Lower lobe of right lung (tissue), 2 donors: ENCODE measurements at places on chromosomes 12 and 14. TPM values are rescaled to one million over a fixed set of nuclear protein-coding genes. Genes with fewer than 3 reads are reported as not detected.

Gene GPRC5A
- total RNA-seq, result 482 TPM

GRCh38 chr12:27194644-27195043 lies 49.4 kb upstream of the STK38L start:
- H3K4me3 ChIP-seq, result no peak overlapping the region
- no peak for DNase-seq
- no peaks in the 10 kb centered on the region for H3K36me3 ChIP-seq
- H3K4me1 ChIP-seq, result peaks cover 10% of the 10 kb centered on the region

DNA sequence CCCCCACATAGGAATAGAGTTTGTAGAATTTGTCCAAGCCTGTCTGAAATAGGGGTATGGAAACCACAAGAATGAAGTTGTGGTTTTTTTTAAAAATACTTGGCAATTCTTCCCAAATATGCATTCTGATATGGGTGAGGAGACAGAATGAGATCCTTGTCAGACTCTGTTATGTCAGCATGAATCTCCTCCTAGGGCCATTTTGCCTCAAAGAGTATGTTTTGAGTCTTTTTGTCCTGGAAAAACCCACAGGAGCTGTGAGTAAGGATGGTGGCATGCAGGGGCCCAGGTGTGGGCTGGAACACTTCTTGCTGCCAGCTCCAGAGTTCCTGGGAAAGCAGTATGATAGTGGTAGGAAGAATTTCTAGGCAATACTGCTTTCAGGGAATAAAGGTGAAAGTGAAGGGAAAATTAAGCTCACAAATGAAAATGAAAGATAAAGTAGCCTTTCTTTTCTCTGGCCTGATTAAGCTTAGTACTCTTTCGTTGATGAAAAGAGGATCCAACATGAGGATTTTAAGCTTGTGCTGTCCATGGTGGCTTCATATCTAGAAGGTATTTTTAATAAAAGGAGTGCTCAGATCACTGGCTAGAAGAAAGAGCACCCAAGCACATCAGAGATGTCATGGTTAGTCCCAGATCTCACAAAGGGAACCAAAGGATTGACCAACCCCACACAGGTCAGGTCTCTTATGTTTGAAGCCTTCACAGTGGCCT lies 130.8 kb downstream of the LLPH start:
- H3K27me3 ChIP-seq, result peaks cover 4% of the 10 kb centered on the region
- no peak overlapping the region for H3K27ac ChIP-seq
- no peak for DNase-seq
- H3K4me3 ChIP-seq, result no peak overlapping the region
- H3K4me1 ChIP-seq, result no peaks in the 10 kb centered on the region

Gene GPR132
- total RNA-seq, result 7.2 TPM

Gene CD69
- total RNA-seq, result 11.4 TPM

Gene MYL6B
- total RNA-seq, result 21.4 TPM

DNA sequence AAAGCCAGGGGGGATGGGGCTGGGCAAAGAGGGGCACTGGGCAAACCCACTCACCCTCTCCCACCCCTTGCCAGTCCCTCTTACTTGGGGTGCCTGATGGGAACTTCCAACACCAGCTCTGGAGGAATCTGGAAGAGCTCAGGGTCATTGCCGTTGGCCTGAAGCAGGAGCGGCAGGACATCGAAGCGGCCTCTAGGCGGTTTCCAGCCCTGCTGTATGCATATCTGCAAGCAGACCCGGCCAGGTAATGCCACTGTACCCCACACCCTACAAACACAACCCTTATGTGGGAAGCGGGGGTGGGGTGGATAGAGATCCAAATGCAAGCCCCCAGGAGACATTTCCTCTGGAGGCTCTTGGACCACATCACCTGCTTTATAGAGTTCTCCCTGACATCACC lies 83.6 kb downstream of the NOS1 start:
- DNase-seq, result no peak
- H3K4me1 ChIP-seq, result no peaks in the 10 kb centered on the region
- H3K36me3 ChIP-seq, result no peaks in the 10 kb centered on the region
- no peak overlapping the region for H3K27ac ChIP-seq
- peaks cover 8% of the 10 kb centered on the region for H3K27me3 ChIP-seq
- H3K4me3 ChIP-seq, result no peak overlapping the region

Gene USP44
- 17.8 TPM for total RNA-seq
